HFFc6 (cell line): ENCODE measurements at places on chromosomes 4 and X. TPM values are rescaled to one million over a fixed set of nuclear protein-coding genes. Genes with fewer than 3 reads are reported as not detected.

Gene RBMX2
- 15.6 to 18.1 TPM (median 17.3 TPM) in 3 replicates for total RNA-seq

Gene PCDH19
- 0.02 to 0.07 TPM in 2 of 3 replicates, not detected in the other for total RNA-seq

Gene GDPD2
- not detected in 2 replicates for total RNA-seq

Gene CXCL10
- total RNA-seq, result not detected in 3 replicates

Gene DSPP
- total RNA-seq, result not detected in 3 replicates

Gene RPA4
- total RNA-seq, result 0.14 to 0.27 TPM (median 0.15 TPM) in 3 replicates

Gene JAKMIP1
- total RNA-seq, result not detected in 3 replicates

Gene MMRN1
- total RNA-seq, result not detected in 2 replicates

Gene GPR173
- 2.4 to 3.0 TPM (median 2.9 TPM) in 3 replicates for total RNA-seq

Gene NWD2
- total RNA-seq, result not detected in 3 replicates

Gene SGMS2
- 30.5 to 42.0 TPM (median 40.3 TPM) in 3 replicates for total RNA-seq

Gene NCBP2L
- not detected in 3 replicates for total RNA-seq

Gene HOPX
- not detected in 2 replicates for total RNA-seq

Gene ZNF718
- 0.65 to 2.1 TPM (median 1.7 TPM) in 3 replicates for total RNA-seq

Gene IGFBP7
- 474 to 856 TPM (median 787 TPM) in 3 replicates for total RNA-seq

Gene DAPP1
- total RNA-seq, result not detected in 3 replicates

Gene UXT
- 93.7 to 99.0 TPM (median 94.9 TPM) in 3 replicates for total RNA-seq
